NCI-H2029 treated with DMSO at 0.1 percent for 48 hours (cell line): ENCODE measurements at places on chromosomes 12 and 14.

GRCh38 chr12:110649341-110649847, 35.5 kb downstream of the TCTN1 start:
- no peak for DNase-seq

- no peak for DNase-seq
Measured at GRCh38 chr12:132310181-132311040, 19.0 kb downstream of the GALNT9 start.

- no peak for DNase-seq
Measured at GRCh38 chr14:61891170-61891569, 128.9 kb downstream of the SNAPC1 start.

DNA sequence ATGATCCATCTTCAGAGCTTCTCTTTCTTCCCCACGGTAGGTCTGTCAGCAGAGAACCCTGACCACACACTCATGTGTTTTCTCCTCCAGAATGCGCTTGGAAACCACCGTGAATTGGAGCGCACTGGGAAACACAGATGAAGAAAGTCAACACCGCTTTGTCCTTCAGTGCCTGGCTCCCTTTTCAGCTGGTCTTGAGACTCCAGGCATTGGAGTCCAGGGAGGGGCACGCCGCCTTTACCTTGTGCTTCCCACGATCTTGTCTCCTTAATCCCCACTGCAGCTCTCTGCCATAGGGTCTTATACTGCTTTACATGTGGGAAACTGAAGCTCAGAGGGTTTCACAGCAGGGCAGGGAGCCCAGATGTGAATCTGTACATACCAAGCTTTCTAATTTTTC, 1.1 kb downstream of the FAM90A1 start:
- DNase-seq, result no peak

DNA sequence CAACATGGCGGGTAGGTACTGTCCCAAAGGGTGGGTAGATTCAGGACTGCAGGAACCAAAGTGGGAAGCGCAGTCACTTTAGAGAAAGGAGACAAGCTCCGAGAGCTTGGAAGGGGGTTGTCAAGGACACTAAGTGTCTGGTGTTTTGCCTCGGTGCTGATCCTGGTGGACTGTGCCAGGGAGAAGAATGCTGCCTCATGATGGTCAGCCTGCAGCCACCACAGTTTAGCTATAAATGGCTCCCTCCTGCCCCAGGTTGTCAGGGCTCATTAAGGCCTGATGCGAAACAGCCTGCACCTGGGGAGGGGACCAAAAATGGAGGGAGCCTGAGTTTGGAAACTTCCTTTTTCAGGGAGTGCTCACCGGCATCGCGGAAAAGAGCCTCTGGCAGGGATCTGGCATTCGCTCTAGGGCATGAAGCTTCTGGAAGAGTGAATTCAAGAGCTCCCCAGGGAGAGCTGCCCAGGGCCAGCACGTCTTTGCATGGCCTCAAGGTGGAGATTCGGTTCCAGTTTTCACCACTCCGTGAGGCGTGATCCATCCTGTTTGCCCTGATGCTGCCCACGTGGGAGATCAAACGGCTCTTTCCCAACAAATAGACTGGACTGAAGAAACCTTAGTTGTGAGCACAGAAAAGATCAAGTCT, 164.0 kb downstream of the FOXN3 start:
- DNase-seq, result no peak

- no peak for DNase-seq
Measured at GRCh38 chr12:6292606-6293005, 17.9 kb upstream of the PLEKHG6 start.

DNA sequence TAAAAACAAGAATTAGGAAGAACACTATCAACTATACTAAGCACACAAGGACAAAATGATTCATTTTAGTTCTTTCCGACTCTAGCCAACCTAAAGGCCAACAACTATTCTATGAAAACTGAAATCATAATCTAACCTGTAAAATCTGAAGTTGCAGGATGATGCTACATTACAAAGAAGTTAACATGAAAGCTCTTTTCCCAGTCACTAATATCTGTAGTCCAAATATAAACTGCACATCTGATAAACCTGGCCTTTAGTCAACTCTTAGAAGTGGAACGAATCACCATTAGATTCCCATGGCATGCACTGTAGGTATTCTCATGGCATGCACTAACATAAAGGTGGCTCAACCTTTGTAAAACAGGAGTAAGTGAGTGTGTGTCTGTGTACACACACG, 41.7 kb downstream of the BLTP3B start:
- no peak for DNase-seq

- DNase-seq, result no peak
Measured at GRCh38 chr14:49896966-49897365, 4.1 kb downstream of the ARF6 start.

DNA sequence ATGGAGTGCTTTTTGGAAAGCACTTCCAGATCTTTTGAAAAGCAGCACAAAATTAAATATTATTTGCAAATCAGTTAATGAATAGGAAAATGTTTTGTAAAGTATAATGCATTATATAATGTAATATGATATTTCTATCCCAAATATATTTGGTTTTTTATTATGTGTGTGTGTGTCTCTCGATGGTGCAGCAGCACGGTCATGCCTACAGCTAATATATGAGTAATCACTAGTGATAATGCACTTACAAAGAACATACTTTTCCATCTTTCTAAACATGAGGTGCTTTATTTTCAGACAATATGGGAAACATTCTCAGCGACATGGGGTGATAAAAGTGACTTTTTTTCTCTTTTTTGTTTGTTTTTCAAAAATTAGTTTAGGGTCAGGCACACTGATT, 1.3 kb upstream of the EEA1 start:
- no peak for DNase-seq

DNA sequence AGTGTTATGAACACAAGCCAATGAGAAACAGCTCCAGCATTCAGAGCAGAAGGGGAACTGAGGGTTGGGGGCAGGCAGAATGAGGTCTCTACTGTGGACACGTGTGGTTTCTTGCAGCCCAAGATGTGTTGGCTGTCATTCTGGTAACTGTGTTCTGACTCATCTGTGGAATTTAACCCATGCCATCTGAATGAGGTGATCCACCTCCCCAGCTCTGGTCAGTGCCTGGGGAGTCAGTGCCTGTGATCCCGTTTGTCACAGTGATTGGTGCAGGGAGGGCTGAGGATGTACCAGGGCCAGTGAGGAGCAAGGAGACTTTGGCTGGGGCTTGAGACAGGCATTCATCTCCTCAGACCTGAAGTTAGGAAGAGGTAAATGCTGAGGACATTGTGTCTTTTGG, 216.8 kb downstream of the MSRB3 start:
- no peak for DNase-seq

DNA sequence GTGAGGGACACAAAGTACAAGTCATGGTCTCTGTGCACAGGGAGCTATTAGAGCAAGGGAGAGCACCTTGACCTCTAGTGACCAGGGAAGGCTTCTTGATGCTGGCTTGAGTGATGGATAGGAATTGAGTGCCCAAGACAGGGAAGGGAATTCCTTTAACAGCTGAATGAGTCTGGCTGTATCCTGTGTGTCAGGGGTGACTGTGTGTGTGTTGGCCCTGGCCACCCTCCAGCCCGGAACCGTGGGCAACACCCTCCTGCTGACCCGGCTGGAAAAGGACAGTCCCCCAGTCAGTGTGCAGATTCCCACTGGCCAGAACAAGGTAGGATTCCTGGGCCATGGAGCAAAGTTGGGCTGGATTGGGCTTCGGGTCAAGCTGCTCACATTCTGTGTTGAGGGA, 5.5 kb upstream of the PFDN5 start:
- DNase-seq, result no peak

DNA sequence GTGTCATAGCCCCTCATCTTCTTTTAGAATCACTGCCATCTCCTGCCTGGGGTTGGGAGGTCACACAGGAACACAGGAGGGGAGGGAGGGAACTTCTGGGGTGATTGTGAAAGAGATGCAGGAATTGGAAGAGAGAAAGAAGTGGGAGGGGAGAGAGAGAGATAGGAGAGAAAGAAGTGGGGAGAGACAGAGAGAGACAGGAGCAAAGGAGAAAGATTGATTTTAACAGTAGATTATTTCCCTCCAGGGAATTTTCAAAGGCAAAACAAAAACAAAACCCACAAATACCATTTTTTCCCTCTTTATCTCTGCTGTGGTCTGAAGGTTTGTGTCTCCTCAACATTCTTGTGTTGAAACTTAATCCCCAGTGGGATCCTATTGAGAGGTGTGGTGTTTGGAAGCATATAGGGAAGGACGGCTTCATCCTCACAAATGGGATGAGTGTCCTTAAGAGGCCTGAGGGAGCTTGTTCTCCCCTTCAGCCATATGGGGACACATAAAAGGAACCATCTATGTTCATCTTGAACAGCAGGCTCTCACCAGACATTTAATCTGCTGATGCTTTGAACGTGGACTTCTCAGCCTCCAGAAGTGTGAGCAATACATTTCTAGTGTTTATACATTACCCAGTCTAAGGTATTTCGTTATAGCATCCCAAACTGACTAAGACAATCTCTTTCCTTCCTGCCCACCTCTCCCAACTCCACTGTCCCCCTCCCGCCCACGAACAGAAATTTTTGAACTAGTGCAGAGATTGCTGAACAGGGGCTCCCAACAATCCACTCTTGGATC, 134.9 kb upstream of the MAX start:
- DNase-seq, result no peak

DNA sequence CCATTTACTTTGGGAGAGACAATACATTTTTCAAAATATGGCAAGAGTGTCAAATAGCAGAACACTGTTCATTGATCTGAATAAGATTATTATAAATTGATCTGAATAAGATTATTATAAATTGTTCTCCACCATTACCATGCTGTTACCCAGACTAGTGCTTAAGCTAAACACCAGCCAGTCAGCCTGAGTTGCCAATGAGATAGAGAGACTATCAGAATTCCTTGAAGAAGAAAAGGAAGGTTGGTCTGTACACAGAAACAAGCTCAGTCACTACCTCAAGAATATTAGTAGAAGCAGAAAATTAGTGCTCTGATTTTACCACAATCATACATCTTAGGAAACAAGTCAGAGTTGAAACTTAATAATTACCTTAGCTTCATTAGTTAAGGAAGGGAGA, 469.8 kb downstream of the FOXG1 start:
- no peak for DNase-seq

DNA sequence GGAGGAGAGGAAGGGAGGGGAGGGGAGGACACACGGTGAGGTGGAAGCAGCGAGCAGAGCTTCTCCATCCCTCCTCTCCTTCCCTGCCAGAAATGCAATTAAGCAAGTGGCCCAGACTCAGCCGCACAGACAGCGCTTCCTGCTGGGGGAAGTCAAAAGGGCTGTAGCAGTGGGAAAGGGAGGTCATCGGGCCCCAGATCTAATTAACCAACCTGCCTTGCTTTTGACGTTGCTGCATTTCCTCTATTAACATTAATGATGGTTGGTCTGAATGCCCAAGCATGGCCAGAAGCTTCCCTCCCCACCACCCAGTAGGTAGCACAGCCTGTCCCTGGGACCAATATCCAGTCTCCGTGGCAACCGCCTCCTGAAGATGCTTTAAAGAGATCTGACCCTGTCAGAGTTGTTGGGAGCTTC, 4.6 kb upstream of the NGB start:
- no peak for DNase-seq

- DNase-seq, result no peak
Measured at GRCh38 chr12:131095826-131096680, 142.3 kb downstream of the ADGRD1 start.

- no peak for DNase-seq
Measured at GRCh38 chr14:101077481-101078074, 174.1 kb upstream of the RTL1 start.

DNA sequence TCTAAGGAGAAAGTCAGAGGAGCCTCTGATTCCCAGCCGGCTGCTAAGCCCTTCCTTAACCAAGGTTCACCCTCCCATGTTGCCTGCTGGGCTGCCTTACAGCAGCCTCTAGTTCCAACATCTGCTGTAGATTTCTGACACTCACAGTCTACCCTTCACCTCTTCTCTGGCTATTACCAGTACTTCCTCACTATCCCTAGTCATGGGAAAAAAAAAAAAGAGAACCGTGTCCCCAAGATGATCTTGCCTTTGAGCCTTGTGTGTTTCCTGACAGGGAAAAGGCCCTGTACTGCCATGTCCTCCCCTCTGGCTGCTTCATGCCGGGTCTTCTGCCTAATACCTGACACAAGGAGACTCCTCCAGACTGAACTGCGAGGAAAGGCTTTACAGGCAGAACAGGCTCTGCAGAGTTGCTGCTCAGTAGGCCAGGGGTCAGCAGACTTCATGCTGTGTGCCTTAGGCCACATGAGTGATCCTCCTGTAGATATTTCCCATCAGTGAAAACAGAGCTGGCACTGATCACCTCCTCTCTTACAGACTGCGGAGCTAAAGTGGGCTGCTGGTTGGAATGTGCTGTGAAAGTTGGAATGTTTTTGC, 46.8 kb downstream of the PRKCH start:
- DNase-seq, result no peak

DNA sequence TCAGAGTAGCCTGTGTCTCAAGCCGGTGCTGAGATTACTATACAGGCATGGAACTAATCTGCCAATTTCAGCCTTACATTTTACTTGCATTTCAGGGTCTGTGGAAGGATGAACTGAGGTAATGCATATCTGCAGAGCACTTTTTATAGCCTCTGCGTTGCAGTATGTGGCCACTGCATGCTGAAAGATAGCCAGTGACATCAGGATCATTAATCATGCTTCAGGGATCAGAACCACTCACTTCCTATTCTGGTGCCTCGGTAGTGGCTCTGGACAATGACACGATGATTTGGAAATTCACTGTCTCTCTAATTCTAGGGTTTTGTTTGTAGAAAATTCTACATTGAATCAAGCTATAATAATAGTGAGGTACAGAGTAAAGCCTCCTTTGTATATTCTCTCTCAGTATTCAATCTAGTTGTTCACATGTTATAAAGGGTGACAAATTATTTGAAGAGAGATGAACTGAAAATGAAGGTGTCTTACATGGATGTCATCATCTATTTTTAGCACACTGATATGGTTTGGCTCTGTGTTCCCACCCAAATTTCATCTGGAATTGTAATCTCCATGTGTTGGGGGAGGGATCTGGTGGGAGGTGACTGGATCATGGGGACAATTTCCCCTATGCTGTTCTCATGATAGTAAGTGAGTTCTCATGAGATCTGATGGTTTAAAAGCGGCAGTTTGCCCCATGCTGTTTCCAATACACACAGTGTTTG, 554.3 kb upstream of the MIS18BP1 start:
- DNase-seq, result no peak

- DNase-seq, result no peak
Measured at GRCh38 chr12:106345746-106346145, 11.8 kb upstream of the POLR3B start.
